ENCODE measurements at places on chromosomes 16 and 17.
A peak's percentile ranks its signal among the peaks of the same experiment; 100 is the strongest.

- no peak for DNase-seq
Measured at GRCh38 chr17:75087182-75087557, 584 bp upstream of the SLC16A5 start.

GRCh38 chr17:2071024-2071385 lies 16.1 kb downstream of the HIC1 start:
- no peak for DNase-seq

- no peak for DNase-seq
Measured at GRCh38 chr17:61710546-61710945, 119.5 kb upstream of the NACA2 start.

GRCh38 chr16:66399930-66400329 lies 27.2 kb upstream of the BEAN1 start:
- peak; percentile 61 for DNase-seq

GRCh38 chr16:2339521-2340484 lies 725 bp downstream of the ABCA3 start:
- peak; percentile 54 for DNase-seq

- no peak for DNase-seq
Measured at GRCh38 chr17:46109603-46110189, 83.5 kb downstream of the KANSL1 start.

- no peak for DNase-seq
Measured at GRCh38 chr16:280005-280460, 358 bp upstream of the ARHGDIG start.

- DNase-seq, result no peak
Measured at GRCh38 chr17:77893144-77894044, 65.1 kb upstream of the TNRC6C start.

DNA sequence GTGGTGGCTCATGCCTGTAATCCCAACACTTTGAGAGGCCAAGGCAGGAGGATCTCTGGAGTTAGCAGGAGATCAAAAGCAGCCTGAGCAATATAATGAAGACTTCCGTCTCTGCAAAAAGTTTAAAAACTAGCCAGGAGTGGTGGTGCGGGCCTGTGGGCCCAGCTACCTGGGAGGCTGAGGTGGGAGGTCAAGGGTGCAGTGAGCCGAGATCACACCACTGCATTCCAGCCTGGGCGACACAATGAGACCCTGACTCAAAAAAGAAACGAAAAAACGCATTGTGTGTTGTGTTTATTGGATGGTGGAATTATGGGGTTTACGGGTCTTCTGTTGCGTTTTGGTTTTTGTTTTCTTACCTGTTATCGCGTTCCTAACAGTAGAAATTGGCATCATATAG lies 863 bp upstream of the DDX19A start:
- no peak for DNase-seq

DNA sequence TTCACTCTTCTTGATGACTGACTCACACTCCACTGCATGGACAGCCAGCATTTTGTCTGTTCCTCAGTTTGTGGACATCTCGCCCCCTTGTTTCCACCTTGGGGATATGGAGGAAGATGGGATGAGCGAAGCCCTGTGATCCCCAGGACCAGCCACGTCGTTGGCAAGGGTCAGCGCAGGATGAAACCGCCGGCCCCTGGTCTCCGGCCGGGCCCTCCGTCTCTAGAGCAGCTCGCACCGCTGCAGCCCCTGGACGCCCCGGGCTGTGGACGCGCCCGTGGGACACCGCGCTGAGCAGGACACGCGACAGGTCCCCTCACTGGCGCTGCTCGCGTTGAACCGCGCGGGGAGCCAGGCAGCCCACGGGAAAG lies 604 bp upstream of the ZC3H18 start:
- no peak for DNase-seq

GRCh38 chr16:87550495-87550961 lies 51.8 kb upstream of the JPH3 start:
- DNase-seq, result no peak

DNA sequence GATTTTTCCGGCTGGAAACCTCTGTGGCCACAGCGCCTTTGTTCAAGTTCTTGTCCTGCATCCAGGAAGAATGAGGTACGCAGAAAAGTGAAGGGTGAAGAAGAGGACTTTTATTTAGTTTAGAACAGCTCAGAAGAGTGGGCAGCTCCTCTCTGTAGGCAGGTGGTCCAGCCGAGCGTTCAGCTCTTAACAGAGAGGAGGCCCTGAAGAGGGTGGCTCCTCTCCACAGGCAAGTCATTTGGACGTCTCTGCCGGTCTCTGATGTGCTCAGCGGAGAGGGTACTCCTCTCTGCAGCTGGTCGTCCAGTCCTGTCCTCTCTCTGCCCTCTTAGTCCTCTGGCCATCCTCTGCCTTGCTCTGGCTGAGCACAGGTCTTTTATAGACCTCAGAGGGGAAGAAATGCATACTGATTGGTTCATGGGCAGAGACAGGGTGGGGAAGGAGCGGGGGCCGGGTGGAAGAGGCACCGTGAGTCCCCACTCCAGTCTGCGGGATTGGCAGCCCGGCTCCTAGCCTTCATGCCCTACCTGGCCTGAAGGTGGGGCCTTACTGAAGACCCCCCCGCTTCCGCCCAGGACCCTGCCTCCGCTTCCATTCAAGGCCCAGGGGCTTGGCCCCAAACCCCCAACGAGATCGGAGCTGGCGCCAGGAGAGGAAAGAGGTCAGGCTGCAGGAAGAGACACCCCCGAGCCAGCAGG lies 70.0 kb upstream of the NKD1 start:
- no peak for DNase-seq

GRCh38 chr16:87552772-87553573 lies 49.3 kb upstream of the JPH3 start:
- no peak for DNase-seq

GRCh38 chr17:4444782-4445473 lies 11.2 kb downstream of the SPNS3 start:
- DNase-seq, result no peak

- DNase-seq, result no peak
Measured at GRCh38 chr17:73187203-73187769, 5.6 kb upstream of the COG1 start.

DNA sequence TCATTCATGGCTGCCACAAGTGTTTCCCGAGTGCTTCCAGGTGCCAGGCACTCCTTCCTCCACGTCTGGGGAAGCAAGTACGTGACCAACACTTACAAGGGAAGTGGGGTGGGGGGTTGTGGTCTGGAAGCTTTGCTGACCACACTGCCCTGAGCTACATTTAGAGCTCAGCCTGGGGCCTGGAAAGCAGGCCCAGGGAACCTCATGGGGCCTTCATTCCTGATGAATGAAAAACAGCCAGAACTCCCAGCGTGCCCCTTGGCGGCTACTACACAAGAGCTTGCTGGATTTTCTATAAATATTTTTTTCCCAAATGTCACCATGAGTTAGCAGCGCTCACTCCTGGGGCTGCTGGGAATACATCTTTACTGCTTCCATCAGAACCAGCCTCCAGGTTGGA lies 73.3 kb downstream of the ABCC12 start:
- peak; percentile 40 for DNase-seq

GRCh38 chr17:9958586-9959281 lies 53.7 kb upstream of the RCVRN start:
- DNase-seq, result peak; percentile 53

DNA sequence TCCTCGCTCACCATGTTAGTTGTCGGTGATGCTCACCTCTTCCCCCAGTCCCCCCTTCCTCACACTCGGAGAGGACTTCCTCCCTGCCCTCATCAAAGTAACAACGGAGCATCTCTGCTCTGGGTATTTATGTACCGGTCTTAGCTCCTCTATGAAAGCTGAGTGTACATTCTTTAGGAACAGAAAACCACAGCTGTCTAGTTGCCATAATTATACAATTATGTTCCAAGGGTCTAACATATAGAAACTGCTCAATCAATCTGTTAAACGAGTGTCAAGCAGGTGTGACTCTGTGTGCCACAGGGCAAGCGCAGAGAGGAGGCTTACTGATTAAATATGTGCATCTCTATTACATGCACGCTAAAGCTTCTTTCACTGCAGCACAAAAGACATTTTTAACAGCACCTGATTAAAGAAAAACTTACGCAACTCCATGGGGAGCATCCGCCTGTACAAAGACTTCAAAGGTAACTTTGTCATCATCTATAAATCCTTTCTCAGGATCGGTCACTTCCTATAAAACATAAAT lies 37.8 kb downstream of the LITAFD start:
- DNase-seq, result no peak

DNA sequence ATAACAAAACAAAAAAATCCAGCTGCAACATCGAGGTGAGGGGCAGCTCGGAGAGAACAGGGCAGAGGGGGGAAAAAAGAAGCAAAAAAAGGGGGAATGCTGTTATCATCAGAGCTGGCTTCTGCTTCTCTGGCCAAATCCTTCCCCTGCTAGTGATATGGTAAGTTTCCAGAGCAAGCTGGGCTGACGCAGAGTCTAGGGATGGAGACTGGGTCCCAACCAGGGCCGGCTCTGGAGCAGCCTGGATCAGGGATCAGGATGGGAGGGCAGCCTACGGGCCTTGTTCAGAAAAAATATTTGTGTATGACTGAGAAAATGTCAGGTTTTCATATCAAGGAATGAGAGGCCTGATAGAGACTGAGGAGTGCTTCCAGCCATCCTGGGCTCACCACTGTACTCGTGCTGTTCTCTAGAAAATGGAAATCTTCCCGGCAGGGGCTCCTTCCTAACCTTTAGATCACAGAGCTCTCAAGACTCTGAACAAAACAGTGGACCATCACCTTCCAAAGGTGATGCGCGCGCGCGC lies 726 bp upstream of the C1QTNF1 start:
- peak; percentile 13 for DNase-seq

- DNase-seq, result no peak
Measured at GRCh38 chr16:27728691-27729090, 178.7 kb downstream of the KATNIP start.

GRCh38 chr16:25018972-25019617 lies 3.9 kb upstream of the ARHGAP17 start:
- no peak for DNase-seq

- DNase-seq, result no peak
Measured at GRCh38 chr17:60481604-60482003, 44.4 kb downstream of the APPBP2 start.

- no peak for DNase-seq
Measured at GRCh38 chr17:40953881-40954280, 12.9 kb downstream of the KRT39 start.

- DNase-seq, result no peak
Measured at GRCh38 chr16:89004209-89004831, 27.3 kb upstream of the CBFA2T3 start.

DNA sequence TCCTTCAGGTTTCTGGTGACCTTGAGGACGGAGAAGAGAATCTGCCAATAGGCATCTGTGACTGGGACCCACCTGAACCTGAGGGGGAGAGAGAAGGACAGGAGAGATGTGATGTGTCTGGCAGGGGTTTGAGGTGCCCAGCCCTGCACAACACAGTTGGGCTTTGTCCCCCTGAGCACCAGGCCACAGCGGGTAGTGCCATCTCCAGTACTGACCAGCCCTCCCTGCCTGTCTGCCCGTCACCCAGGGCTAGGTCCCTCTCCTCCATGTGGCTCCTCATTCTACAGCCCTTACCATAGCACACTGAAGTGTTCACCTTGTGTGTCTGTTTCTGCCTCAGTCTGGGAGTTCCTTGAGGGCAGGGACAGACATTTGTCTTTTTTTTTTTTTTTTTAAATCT lies 30.8 kb downstream of the NLRP1 start:
- DNase-seq, result no peak

DNA sequence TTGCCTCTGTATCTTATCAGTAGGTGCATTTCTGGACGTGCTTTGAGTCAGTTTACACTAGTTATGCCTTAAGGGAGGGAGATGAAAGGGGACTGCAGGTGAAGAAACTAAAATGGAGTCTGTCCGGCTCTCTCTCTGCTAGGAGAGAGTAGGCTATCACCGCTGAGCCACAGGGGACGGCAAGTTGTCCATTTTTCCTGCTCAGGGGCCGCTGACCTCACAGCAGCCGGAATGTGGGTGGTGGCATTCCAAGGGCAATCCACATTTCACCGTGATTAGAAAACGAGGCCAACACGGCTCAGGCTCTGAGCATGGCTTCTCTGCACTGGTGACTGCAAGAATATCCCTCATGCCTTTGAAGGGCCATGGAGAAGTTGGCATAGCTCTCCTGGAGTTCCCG lies 19.0 kb upstream of the KLHDC4 start:
- no peak for DNase-seq

DNA sequence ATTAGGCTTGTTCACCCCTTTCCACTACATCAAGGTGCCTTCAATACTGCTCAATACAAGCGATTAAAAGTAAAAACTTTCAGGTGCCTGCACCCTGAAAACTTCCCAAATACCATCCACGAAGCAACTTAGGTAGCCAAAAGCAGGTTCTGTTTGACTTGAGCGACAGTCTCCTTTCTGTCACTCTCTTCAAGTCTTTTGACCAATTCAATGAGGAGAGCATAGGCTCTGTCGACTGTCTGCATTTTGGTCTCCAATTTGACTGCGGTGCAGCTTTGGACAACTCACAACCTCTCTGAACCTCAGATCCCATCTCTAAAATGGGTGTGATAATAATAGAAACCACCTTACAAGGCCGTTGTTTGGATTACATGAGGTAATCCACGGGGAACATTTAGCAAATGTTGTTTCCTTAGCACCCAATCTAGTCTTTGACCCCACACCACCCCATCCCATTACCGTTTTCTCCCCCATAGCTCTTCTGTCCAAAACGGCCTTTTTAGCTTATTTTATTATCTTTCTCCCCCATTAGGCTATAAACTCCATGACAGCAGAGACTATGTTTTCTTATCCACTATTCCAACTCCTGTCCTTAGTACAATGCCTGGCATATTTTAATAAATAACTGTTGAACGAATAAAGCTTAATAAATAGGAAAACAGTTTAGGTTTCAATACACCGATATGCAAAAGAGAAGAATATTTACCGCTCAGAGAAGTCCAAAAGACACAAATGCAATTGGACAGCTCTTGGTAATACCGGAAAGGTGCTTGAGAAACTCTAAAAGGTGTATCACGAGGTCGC lies 999 bp downstream of the MARF1 start:
- no peak for DNase-seq

GRCh38 chr17:49787884-49788477 lies 500 bp upstream of the KAT7 start:
- peak; percentile 40 for DNase-seq

DNA sequence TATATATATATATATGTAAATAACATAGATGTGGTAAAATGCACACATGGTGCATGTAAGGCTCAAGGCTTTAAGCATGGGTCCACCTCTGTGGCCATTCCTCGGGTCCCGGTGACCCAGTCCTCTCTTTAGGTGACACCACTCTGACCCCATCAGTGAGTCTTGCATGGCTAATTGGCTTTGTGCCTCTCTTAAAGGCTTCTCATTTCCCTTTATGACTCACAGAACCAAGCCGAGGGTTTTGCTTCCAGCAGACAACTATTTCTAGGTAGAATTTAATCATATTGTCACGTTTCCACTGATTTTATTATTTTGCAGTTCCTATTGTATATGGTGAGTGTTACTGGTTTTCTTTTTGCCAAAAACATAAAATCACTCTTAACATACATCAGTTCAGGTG lies 59.7 kb downstream of the PLCG2 start:
- DNase-seq, result no peak

GRCh38 chr17:57955183-57955931 lies at the start of gene CUEDC1:
TSS of gene CUEDC1 (minus strand) at chr17:57955412. CDS start at chr17:57885564, 69,848 bp downstream.
- peak; percentile 83 for DNase-seq

GRCh38 chr17:29042679-29043538 lies at the start of gene PIPOX:
TSS of gene PIPOX (plus strand) at chr17:29043141. CDS start at chr17:29043226, 85 bp downstream.
- peak; percentile 55 for DNase-seq

All from left hindlimb (tissue), 1 donor.